Testis (tissue), 5 donors: ENCODE measurements at places on chromosomes 3 and 15.

GRCh38 chr3:184635126-184635525, 73.5 kb downstream of the EPHB3 start:
- no peak for DNase-seq

DNA sequence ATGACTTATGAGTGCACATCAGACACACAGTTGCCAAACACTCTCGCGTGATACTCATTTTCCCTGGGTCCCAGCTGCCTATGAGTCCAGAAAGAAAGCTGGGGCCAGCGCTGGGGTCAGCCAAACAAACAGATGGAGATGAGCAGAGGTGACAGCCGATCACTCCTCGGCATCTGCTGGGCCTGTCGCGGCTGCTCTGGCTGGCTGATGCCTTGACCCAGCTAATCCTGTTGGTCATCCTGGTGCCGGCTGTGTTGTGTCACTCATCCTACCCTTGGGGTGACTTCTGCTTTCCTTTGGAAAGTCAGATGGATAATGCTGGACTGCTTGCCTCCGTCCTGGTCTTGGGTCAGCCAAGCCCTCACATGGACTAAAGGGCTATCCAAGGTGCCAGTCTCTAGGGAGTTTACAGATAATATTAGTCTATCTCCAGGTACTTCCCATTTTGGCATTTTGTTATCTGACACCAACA, 105.3 kb upstream of the PDZRN3 start:
- DNase-seq: no peak

GRCh38 chr15:29942143-29942542, 119.9 kb upstream of the TJP1 start:
- DNase-seq: peak; percentile 55

GRCh38 chr3:13111873-13112520, 38.8 kb upstream of the IQSEC1 start:
- peak; percentile 66 for DNase-seq

- peak; percentile 57 for DNase-seq
Measured at GRCh38 chr15:71804695-71805470, 5.5 kb upstream of the NR2E3 start.

DNA sequence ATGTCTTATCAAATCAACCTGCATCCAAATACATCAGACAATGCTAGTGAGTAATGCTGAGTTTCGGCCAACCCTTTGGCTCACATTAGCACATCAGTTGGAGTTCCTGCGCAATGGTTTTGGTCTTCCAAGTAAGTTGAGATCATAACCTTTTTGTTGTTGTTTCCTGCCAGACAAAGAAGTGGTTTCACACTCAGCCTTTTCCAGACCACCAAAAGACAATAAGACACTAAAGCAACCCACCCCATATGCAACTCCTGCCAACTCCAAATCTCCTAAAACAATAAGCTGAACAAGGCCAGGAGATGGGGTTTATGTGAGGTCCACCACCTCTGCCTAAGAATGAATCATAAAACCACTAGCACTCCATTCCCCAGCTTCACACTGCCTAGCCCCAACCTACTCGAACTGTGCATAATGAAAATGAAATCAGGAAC, 177.0 kb downstream of the ERC2 start:
- no peak for DNase-seq

GRCh38 chr3:188889054-188889491, 282.7 kb upstream of the TPRG1 start:
- no peak for DNase-seq

DNA sequence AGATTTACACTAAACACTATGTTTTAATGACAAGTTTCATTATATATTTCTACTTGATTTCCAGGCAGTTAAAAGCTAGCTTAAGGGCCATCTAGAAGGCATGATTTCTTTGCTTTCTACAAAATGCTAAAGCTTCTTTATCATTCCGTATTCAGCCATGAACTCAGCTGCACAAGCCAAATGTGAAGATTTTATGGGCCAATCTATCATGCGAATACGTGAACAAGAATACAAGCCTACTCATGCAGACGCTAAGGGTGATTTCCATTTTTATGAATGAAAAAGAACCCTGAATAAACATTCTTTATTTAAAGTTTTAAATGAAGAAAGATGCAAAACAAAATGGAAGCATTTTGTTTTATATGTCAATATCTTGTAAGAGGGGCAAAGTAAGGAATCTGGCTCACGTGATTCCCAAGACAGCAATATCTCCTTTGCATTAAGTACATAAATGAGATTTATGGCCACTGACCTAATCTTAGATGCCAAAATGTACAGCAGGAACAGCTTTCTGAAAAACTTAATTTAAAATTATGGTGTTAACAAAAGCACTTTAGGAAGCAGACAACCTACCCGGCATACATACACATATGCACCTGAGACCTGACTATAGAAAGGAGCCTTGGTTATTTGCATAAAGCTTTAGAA, 215.8 kb downstream of the DPH6 start:
- no peak for DNase-seq

DNA sequence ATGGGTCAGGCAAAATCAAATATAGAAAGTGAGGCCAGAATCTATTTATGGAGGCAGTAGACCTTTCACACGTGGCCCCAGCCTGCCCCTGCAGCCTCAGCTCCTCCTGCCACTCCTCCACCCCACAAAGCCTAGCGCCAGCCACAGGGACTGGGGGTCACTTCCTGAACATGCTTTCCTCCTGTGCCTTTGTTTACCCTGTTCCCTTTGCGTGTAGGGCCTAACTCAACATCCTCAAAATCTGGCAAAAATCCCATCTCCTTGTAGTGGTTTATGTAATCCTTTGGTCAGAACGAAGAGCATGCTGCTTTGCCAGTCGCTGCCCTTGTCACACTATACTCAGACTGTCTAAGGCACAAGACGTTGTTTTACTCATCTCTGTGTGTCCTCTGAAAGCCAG, 39.6 kb downstream of the KBTBD12 start:
- no peak for DNase-seq

GRCh38 chr15:90953947-90954711, 555 bp upstream of the RCCD1 start:
- DNase-seq: no peak

- DNase-seq: no peak
Measured at GRCh38 chr3:48217449-48217848, 5.8 kb upstream of the CAMP start.

- no peak for DNase-seq
Measured at GRCh38 chr3:30544812-30545211, 61.6 kb upstream of the TGFBR2 start.

DNA sequence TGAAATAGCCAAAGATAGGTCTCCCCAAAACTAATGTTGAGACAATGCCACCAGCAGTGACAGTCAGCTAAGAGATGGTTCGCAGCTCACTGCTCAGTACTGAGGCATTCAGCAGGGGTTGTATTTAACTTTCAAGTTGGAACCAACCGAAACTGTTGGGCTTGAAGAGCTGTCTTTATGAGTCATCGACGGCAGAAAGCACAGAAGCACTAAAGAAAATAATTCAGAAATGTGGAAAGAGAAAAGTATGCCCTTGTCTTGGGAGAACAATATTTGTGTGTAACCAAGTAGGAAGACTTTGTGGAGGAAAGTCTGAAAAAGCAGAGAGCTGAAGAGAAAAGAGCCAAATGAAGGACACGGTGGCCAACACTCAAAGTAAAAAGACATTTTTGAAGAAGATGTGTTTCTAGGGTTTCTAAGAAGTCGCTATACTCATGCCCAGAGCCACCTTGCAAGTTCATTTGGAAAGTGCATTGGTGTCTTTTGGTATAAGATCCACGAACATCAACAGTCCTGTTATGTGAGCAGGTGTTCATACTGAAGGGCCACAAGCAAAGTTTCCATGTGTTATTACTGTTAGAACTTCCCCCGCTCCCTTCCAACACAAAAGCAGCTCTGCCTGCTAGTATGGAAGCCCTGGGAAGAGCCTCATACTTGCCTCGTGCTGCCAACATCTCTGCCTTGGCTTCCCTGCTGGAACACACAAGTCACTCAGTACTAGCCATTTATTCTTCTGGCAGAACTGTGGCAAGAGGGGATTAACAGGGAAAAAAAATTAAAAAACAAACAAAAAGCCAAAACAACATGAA, 4.1 kb upstream of the RARB start:
- no peak for DNase-seq

- DNase-seq: no peak
Measured at GRCh38 chr3:6132684-6133432, 728.1 kb upstream of the GRM7 start.

DNA sequence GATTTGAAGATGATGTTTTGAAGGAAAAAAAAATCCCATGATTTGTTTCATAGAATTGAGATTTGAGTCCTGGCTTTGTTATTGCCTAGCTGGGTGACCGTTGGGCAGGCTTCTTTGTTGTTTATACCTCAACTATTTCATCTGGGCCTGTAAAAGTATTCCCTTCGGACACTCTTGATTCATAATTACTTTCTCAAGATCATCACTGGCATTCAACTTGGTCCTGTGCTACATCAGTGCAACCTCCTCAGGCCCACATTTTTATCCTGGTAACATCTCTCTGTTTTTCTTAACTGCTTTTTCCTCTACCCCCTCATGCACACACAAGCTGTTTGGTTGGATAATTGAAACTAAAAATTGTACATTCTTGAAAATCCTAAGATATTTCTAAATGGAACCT, 67.5 kb upstream of the P3H2 start:
- no peak for DNase-seq

DNA sequence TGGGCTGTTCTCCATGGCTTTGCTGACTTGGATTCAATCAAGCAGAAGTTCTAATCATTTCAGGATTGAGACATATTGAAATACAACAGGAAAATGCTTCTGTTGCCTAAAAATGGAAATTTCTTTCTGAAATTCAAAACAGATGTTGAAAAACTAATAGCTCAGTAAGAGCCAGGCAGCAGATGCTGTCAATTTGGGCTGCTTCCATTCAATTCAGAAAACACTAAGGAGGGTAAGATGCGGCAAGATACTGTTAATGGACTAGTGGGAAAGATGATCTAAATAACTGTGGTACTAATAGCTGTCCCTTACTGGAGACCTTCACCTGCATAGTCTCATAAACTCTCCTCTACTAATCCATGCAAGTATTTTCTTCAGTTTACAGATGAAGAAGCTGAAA, 53.5 kb downstream of the DGKG start:
- DNase-seq: no peak
